ENCODE measurements at places on chromosomes 13 and 19. TPM values are rescaled to one million over a fixed set of nuclear protein-coding genes. Genes with fewer than 3 reads are reported as not detected.

DCT gene
- 0.05 TPM for total RNA-seq

RPL28 gene
- total RNA-seq, result 2,547 TPM

ZNF793 gene
- 1.0 TPM for total RNA-seq

KLC3 gene
- not detected for total RNA-seq

SLC8A2 gene
- 0.39 TPM for total RNA-seq

CYP2B6 gene
- total RNA-seq, result not detected

PDX1 gene
- total RNA-seq, result not detected

CGB5 gene
- not detected for total RNA-seq

TMC4 gene
- 3.5 TPM for total RNA-seq

ACER1 gene
- total RNA-seq, result 0.18 TPM

TMPRSS9 gene
- total RNA-seq, result not detected

SIGLEC14 gene
- total RNA-seq, result not detected

TICAM1 gene
- total RNA-seq, result 22.8 TPM

DAND5 gene
- not detected for total RNA-seq

PPFIA3 gene
- 1.3 TPM for total RNA-seq

PLVAP gene
- total RNA-seq, result not detected

CEACAM4 gene
- total RNA-seq, result not detected

VRK3 gene
- total RNA-seq, result 72.9 TPM

TYROBP gene
- total RNA-seq, result not detected

AZU1 gene
- total RNA-seq, result not detected

TMEM86B gene
- 9.4 TPM for total RNA-seq

NLRP11 gene
- not detected for total RNA-seq

ZNF600 gene
- total RNA-seq, result 12.0 TPM

MED16 gene
- total RNA-seq, result 62.2 TPM

CCDC194 gene
- 4.0 TPM for total RNA-seq

RLN3 gene
- not detected for total RNA-seq

C19orf73 gene
- 0.68 TPM for total RNA-seq

B9D2 gene
- total RNA-seq, result 11.5 TPM

CBARP gene
- total RNA-seq, result 0.32 TPM

GIPR gene
- 4.7 TPM for total RNA-seq

ZNF709 gene
- 1.2 TPM for total RNA-seq

NCR1 gene
- not detected for total RNA-seq

SIGLEC5 gene
- total RNA-seq, result not detected

GFY gene
- not detected for total RNA-seq

RYR1 gene
- total RNA-seq, result 4.4 TPM

NOVA2 gene
- total RNA-seq, result 0.02 TPM

ZNF208 gene
- 0.05 TPM for total RNA-seq

CHST8 gene
- total RNA-seq, result not detected

MIR17HG gene
- total RNA-seq, result 9.8 TPM

KLK2 gene
- total RNA-seq, result 0.27 TPM

ZNF568 gene
- 6.8 TPM for total RNA-seq

CTXN1 gene
- not detected for total RNA-seq

KLK12 gene
- not detected for total RNA-seq

FCAR gene
- total RNA-seq, result not detected

TEX30 gene
- 47.2 TPM for total RNA-seq

C3 gene
- total RNA-seq, result 0.59 TPM

TMTC4 gene
- 24.0 TPM for total RNA-seq

SYT3 gene
- total RNA-seq, result not detected

TMEM59L gene
- total RNA-seq, result not detected

TTC9B gene
- not detected for total RNA-seq
